Thymus (tissue), 14 donors: ENCODE measurements at places on chromosomes 5 and 9. TPM values are rescaled to one million over a fixed set of nuclear protein-coding genes. Genes with fewer than 3 reads are reported as not detected.

Gene CTSL
- total RNA-seq: 117 TPM

Gene NTNG2
- 1.7 TPM for total RNA-seq

Gene PTPRD
- 13.5 TPM for total RNA-seq

Gene ABO
- 0.14 TPM for total RNA-seq
